Epithelial cell of prostate (primary cell): ENCODE measurements at places on chromosomes 13 and 19.

- DNase-seq: no peak
Observed at GRCh38 chr13:94232956-94233355, 246.5 kb downstream of the DCT start.

DNA sequence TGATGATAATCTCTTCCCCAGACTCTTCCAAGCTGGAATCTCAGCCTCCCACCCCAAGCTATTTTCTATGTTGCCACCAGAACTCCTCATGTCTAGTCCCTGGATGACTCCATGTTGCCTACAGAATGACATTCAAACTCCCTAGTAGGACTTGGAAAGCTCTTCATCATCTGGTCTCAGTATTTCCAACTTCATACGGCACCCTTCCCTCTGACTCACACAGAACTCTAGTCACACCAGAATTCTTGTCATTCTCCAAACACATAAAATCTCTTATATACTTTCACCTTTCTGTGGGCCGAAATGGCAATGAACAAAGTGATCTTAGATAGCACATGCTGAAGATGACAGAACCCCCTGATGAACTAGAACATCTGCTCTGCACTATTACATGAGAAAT, 86.2 kb downstream of the CAB39L start:
- no peak for DNase-seq

DNA sequence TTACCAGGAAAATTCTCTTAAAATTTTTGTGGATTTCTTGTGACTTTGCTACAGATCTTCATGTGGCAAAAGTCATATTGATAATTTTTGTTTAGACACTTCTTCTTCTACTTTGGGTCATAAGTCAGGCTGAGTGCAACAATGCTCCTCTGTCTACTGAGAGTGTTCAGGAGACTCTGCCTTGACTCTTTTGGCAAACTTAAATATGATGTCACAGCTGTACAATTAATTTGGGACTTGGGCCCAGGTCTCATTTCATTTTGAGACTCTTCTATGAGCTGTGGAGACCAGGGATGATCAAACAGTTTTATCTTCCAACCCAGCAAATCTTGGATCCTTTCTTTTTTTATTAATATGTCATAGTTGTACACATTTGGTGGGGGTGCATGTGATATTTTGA, 19.7 kb upstream of the IPO5 start:
- DNase-seq: no peak

DNA sequence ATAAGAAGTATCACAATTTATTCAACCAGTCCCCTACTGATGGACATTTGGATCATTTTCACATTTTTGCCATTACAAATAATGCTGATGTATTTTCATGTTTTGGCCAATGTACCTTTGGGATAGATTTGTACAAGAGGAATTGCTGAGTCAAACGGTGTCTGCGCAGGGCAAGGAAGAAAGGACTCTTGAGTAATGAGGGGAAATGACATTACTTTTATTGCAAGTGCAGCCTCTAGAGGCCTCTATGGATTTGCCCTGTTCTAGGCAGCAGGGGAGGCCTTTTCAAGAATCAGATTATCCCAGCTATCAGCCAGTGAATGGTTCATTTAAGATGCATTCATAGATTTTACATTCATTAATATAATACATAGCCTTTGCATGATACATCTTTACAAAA, 32.9 kb upstream of the GTF3A start:
- DNase-seq: no peak

DNA sequence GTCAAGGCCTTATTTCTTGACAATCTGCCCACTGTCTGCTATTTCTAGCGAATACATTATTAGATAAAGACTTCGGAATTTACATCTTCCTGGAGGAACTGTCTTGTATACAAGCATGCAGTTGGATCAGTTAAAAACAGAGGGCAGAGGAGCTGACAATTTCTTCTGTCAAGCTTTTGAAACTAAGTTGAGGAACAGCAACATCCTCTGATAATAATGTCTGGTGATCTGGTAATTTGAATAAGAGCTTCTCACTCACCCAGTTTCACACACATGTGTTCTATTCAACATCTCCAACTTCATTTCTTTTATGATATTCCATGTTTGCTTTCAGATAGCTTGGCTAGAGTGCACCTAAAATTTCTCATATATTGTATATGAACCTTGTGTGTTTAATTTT, 50.2 kb downstream of the MTMR6 start:
- DNase-seq: no peak

DNA sequence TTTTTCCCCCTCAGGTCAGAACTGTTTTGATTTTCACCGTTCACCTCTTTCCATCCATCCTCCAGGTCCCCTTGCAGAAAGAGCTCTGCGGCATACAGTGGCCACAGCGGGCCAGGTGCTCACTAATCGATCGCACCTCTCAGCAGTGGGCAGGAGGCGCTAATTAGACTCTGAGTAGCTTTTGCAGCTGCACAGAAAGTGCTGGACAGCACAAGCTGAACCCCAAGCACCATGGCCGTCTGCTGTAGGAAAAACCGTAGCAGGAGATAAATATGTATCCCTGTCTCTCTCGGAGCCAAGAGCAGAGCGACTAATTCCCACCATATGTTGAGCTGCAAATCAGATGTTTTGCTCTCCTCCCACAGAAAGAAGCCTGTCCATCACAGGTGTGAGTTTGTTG, 54.4 kb downstream of the PEX11G start:
- no peak for DNase-seq
